ENCODE measurements at places on chromosomes 13 and 19.

GRCh38 chr13:75633285-75633684, 2.8 kb upstream of the LMO7 start:
- DNase-seq: no peak

DNA sequence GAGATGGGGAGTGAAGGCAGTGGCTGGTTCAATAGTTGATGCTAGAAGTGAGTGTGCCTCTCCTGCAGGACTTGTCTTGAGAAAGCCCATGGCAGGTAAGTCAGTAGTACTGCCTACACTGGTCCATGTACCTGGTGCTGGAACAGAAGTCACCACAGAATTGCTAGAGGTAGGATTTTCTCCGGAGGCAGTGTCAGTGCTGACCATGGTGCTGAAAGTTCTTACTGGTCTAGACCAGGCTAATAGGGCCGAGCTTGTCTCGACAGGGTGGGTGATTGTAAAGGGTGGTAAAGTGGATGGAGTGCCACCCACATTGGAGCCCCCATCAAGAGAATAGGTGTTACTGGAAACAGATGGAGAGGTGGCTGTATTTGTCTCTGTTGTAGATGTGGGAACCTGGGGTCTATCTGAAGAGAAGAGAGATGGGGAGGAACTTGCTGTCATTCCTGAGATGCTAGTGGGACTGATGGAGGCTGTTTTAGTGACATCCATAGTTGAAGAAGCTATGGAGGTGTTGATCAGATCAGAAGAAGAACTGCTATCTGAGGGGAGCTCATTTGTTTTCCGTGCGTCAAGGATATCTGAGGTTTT, 36.6 kb downstream of the MUC16 start:
- no peak for DNase-seq

GRCh38 chr19:48041877-48042580, 1.9 kb downstream of the CABP5 start:
- no peak for DNase-seq

GRCh38 chr19:48965806-48966540, 864 bp downstream of the FTL start:
- peak; percentile 84 for DNase-seq

GRCh38 chr19:40530091-40530901, 46.4 kb upstream of the SHKBP1 start:
- no peak for DNase-seq

- no peak for DNase-seq
Measured at GRCh38 chr19:2865334-2866100, 1.6 kb upstream of the ZNF556 start.

DNA sequence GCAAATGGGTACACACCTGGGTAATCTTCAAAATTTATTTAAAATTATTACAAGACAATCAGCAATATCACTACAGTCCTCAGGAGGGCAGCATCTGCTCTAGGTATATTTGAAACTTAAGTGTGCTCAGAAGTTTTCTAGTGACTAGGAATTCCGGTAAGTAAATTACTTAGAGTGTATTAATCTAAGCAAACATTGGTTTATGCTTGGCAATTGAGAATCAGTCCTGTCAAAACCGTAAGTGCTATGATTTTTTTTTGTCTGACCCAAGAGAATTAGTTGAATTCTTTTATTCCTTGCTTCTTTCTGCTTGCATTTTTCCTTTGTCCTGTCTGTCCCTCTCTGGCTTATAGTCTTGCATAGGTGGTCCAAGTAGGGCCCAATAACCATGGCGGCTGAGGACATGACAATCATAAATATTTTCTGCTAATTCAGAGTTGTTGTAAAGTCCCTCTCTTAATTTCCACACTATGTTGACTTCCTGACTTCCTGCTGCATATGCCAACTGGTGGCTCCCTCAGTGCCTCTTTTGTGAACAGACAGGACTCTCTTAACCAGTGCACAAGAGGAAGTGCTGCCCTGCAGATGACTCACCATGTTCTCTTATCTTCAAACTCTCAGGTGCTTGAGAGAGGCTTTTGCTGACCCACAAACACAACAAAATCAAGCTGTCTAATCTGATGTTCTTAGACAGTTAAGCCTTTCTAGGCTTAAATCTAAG, 82.2 kb downstream of the SLAIN1 start:
- no peak for DNase-seq

DNA sequence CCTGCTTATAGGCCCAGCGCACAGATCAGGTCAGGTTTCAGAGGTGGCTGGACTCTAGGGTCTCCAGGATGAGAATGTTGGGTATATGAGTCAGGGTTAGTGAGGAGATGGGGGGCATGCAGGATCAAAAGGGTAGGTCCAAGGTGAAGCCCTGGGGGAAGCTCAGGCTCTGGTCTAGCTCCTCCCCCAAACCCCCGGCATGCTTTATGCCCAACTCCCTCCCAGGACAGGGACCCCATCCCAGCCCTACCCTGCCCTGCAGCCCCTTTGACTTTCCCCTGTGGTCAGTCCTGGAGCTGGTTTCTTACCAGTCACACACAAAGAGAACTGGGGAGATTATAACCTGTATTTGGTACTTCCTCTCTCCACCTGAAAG, 9.8 kb upstream of the CEACAM18 start:
- DNase-seq: no peak

- DNase-seq: no peak
Measured at GRCh38 chr13:102276404-102276803, 125.4 kb downstream of the FGF14 start.

DNA sequence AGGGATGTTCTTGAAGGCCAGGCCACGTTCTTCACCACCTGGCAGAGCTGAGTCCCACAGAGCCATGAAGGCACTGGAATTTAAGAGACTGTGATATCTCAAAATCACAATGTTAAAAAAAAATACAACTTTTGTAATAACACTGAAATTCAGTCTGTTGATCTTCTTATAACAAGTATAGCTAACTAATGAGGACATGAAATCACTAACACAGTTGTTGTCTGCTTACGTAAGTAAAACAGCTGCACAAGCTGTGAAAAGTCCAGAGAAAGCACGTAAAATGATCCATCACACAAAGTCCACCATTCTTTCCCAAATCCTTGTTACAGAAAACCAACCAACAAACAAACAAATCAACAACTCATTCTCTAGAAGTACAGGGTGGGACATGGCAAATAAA, 32.9 kb downstream of the FLT3 start:
- DNase-seq: no peak

DNA sequence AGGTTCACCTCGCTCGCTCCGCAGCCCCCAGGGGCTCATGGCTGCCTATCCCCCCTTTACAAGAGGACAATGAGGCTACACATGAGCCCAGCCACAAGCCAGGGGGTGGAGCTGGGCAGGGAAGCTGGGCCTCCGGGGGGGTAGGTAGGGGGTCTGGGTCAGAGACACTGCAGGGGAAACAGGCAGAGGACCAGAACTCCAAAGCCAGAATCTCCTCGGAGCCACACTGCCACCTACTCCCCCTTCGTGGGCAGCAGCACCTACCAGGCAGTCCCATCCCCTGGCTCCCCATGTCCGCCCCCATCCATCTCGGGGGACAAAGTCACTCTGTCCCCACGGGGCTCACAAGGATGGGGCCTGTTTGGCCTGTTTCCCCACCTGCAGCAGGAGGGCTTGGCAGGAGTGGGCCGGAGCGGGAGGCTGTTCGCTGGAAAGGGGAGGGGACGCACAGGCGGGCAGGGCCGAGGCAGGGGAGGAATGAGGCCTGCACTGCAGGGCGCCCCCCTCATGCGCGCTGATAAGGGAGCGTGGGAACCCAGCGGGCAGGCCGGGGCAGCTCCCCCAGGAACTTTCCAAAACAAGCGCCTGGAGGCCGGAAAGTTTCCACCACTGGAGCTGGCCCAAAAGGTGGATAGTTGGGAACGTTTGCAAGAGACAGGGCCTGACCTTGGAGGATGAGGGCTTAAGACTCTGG, 545 bp upstream of the ISYNA1 start:
- DNase-seq: no peak

- DNase-seq: no peak
Measured at GRCh38 chr13:105395041-105395440, 1140.4 kb downstream of the EFNB2 start.

DNA sequence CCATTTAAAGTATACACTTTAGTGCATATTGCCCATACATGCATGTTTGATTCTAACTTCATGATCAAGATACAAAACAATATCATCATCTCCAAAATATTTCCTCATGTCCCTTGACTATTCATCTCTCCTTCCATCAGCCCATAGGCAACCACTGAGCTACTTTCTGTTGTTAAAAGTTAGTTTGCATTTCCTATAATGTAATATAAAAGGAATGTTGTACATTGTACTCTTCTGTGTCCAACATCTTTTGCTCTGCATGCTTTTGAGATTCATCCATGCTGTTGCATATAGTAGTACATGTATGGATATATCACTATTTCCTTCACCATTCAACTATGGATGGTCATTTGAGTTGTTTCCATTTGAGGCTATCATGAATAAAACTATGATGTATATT, 74.7 kb downstream of the ITGBL1 start:
- DNase-seq: no peak

GRCh38 chr19:10339380-10339960, at the start of gene ICAM3:
Gene ICAM3 (minus strand): TSS chr19:10339624. CDS start chr19:10339614, 10 bp downstream.
- peak; percentile 65 for DNase-seq

GRCh38 chr19:498511-498891, 2.2 kb downstream of the MADCAM1 start:
- DNase-seq: no peak

DNA sequence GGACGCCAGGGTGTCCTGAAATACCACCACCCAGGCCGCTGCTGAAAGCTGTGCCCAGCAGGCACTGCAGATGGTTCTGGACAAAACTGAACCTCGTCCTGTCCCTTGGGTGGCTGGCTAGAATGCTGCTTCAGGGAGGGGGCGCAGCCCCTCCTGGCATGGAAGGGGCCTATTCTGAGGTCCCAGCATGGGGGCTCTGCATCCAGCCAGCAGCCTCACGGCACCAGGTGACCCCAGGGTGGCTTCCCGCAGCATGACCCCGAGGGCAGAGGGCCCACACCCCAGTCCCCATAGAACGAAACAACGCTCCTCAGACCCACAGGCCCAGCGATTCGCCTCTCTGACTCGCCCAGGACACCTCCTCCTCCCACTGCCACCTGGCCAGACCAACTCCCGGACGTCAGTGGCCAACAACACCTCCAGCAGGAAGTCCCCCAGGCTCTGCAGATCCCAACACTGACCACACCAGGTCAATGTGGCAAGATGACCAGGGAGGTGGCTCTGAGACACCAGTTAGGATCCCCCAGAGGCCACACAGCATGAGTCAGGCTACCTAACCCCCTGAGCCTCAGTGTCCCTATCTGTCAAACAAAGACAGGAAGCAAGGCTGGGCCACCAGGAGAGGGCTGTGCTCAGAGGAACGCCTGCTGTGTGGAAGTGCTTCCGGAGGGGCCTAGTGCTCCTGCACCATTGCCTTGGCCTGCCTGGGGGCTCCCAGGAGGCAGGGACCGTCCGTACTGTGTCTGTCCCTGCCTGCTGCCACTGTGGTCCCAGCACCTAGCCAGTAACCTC, 6.1 kb downstream of the MKNK2 start:
- no peak for DNase-seq

DNA sequence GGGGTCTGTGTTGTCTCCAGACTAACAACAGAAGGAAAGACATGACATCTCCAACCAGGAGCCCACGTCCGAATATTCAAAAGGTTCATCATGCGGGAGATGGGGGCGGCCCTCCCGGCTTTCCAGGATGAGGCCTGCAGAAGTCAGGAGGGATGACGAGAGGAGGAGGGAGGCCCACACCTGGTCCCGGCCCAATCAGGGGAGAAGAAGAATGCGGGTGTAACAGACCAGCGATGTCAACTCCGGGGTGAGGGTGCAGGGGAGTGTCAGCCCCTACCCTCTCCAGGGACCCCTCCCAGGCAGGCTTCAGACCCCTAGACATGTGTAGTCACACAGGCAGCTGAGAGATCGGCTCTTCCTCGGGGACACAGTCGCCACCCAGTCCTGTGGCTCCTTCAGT, 275.3 kb upstream of the ZNF507 start:
- no peak for DNase-seq

DNA sequence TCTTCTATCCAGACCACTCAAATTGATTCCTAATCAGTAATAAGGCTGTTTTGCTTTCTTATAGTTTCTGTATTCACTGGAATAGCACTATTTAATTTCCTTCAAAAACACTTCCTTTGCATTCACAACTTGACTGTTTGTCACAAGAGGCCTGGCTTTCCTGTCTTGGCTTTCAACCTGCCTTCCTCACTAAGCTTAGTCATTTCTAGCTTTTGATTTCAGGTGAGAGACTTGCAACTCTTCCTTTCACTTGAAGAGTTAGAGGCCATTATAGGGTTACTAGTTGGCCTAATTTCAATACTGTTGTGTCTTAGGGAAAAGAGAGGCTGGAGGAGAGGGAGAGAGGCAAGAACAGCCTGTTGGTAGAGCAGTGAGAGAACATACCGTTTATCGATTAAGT, 47.0 kb downstream of the SACS start:
- no peak for DNase-seq

GRCh38 chr19:7833225-7834099, 3.4 kb downstream of the EVI5L start:
- no peak for DNase-seq

DNA sequence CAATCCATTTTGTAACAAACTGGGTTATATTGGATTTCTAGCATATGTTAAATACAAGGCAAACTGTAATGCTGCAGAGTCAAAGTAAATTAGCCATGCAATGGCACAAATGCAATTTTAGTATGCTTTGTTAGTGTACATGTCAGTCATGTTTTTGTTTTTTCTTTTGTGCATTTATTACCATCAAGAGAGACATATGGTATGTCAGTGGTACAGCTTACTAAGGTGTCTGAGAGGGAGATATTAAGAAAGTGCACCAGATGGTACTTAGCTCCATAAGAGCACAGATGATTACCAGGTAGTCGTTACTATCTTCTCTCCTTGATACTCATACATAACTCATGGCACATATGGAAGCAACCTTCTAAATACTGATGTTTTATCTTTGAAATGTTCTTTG, 550.3 kb downstream of the GPC5 start:
- no peak for DNase-seq

DNA sequence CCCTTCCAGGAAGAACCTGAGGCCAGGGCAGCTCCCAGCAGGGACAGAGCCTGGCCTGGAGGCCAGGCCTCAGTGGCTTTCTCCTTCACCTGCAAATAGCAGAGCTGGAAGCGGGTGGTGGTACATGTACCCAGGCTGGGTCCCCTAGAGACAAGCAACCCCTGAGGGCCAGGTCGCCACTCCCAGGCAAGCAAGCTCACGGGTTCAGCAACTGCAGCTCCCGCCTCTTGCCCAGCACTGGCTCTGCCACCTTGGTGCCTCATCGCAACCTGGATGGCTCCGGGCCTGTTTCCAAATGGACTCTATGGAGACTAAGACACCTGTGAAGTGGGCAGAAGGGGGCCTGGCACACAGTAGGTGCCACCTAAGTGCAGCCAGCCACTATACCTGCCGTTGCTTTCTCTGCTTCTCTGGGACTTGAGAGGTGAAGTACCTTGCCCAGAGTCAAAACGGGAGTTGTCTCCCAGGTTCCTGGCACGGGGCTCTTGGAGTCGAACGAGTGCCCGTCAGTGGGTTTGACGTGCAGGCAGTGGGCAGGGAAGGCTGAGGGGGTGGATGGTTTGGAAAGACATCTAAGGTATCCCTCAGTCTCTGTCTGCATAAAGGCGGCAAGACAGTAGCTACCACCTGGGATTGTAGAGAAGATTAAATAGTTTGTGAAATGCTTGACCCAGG, 2.4 kb upstream of the PLPP2 start:
- no peak for DNase-seq
